ENCODE measurements at places on chromosomes 2 and 18. TPM values are rescaled to one million over a fixed set of nuclear protein-coding genes. Genes with fewer than 3 reads are reported as not detected.

- DNase-seq: no peak
Measured at GRCh38 chr2:82165377-82165776, 1860.8 kb upstream of the LRRTM1 start.

DNA sequence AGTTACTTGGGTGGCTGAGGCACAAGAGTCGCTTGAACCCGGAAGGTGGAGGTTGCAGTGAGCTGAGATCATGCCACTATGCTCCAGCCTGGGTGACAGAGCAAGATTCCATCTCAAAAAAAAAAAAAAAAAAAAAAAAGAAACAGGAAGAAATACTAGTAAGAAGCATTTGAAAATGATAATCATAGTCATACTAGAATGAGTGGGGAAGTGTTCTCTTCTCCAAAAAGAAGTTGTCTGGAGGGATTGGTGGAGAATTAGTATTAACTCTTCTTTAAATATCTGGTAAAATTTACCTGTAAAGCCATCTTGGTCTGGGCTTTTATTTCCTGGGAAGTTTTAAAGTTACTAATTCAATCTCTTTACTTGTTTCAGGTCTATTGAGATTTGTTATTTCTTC is 131.8 kb downstream of the FAM210A start:
- DNase-seq: no peak

The NOSTRIN gene
- total RNA-seq: 16.9 TPM

DNA sequence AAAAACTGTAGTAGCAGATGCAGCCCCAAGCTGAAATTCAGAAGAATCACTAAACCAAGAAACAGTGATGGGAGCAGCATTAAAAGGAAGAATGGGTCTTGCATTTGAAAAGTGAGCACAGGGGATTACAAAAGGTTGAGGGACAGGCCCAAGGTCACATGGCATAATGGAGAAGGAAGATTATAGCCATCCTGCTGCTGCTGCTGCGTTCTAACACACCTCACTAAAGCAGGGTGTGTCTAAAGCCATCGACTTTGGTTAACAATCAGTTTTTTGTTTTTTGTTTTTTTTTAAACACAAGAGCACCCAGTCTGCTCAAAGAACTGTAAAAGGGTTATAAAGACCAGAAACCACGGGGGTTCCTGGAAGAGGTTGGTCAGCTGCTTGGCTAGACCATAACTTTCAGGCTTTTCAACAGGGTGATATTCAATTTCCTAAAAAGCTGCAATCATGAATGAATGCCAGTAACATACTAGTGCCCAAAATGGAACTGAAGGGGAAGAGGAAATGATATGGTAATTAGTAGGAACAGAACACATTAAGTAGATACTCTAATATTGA is 102.6 kb downstream of the MYO5B start:
- DNase-seq: no peak

The SEH1L gene
- total RNA-seq: 19.7 TPM

DNA sequence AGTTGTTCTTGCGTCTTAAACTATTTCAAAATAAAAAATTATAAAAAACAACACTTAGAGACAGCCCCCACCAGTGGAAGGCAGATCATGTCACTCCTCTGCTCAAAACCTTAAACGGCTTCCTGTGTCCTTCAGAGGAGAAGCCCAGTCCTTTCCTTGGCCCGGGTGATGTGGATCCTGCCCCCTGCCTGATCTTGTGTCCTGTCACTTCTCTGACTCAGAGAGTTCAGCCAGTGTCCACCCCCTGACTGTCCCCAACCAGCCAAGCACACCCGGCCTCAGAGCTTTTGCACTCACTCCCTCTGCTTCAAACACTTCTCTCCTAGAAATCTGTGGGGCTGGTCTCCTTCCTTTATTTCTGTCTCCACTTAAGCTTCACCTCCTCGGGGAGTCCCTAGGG is 35.4 kb downstream of the TOGARAM2 start:
- no peak for DNase-seq

The IL1R1 gene
- 26.6 TPM for total RNA-seq

The PSMA8 gene
- total RNA-seq: 0.14 TPM

GRCh38 chr18:13617826-13618515 is 108.4 kb downstream of the FAM210A start:
- DNase-seq: no peak

- DNase-seq: no peak
Measured at GRCh38 chr2:12957251-12957650, 240.5 kb downstream of the TRIB2 start.

The FAM124B gene
- 1.9 TPM for total RNA-seq

The DIS3L2 gene
- 16.9 TPM for total RNA-seq

DNA sequence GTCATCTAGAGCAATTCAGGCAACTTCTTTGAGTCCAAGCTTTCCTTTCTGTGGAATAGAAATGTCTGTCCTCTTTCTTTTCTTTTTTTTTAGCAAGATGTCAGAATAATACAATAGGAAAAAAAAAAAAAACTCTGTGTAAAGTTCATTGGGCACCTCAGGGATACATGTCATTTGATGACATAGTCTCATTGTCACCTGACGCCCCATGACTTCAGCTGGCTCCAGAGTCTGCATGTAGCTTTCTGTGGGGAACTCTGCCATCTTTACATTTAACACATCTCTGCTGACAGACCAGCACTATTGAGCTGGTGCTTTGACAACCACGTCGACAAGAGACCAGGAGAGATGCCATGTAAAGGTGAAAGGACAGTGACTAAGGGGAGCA is 172.5 kb upstream of the KLF7 start:
- no peak for DNase-seq

DNA sequence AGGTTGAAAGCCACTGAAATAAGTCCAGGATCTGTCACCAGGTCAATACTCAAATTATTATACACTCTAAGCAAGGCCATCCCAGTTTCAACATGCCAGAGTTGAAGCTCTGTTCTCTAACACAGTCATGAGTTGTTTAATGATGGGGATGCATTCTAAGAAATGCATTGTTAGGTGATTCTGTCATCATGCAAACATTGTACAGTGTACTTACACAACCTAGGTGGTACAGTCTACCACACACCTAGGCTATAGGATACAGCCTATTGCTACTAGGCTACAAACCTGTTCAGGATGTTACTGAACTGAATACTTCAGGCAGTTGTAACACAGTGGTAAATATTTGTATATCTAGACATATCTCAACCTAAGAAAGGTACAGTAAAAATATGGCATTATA is 162.2 kb downstream of the BAZ2B start:
- DNase-seq: no peak

The UGT1A3 gene
- total RNA-seq: not detected

The SCTR gene
- 0.41 TPM for total RNA-seq

The CAMKMT gene
- 4.6 TPM for total RNA-seq

GRCh38 chr2:229783108-229783721 is 68.9 kb upstream of the DNER start:
- DNase-seq: no peak

GRCh38 chr2:869894-870293 is 80.8 kb upstream of the SNTG2 start:
- DNase-seq: no peak

The UGT1A10 gene
- not detected for total RNA-seq

DNA sequence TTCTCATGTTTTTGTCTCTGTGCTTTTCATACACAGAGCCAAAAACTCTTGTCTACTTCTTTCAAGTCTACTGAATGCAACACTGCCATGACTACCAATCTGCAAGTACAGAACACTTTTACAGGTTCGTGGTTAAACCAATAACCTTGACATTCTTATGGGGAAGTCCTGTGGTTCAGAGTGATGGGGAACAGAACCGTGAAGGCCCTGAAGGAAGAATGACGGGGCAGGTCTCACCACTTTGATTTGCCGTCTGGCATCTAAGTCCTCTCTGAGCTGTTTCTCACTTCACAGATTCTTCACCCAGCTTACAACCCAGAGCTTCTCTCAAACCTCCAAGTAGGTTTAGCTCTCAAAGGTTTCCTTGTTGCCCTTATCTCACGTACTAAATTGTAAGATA is 117.5 kb upstream of the SNTG2 start:
- DNase-seq: no peak

The CYP27A1 gene
- total RNA-seq: 12.5 TPM

DNA sequence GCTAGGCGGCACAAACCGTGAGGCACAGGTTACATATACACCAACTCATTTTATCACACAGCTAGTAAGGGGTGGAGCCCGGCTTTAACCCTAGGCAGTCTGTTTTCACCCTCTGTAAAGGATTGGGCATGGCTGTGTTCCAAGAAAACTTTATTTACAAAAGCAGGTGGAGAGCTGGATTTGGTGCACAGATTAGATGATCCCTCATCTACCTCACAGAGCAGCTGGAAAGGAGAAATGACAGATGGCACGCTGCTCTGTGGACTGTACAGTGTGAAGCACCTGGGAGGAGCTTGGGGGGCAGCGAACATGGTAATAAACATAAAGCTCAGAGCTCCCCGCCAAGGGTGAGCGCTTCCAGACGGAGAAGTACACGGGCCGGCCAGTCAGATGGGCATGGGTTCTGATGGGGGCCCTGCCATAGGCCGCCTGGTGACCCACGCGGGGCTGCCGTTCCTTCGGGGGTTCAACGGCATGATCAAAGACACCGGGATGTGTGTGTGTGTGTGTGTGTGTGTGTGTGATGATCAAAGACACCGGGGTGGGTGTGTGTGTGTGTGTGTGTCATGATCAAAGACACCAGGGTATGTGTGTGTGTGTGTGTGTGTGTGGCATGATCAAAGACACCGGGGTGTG is 862 bp upstream of the TMEM177 start:
- no peak for DNase-seq

The SCYGR4 gene
- total RNA-seq: not detected

The ATP6V1C2 gene
- total RNA-seq: 1.9 TPM

DNA sequence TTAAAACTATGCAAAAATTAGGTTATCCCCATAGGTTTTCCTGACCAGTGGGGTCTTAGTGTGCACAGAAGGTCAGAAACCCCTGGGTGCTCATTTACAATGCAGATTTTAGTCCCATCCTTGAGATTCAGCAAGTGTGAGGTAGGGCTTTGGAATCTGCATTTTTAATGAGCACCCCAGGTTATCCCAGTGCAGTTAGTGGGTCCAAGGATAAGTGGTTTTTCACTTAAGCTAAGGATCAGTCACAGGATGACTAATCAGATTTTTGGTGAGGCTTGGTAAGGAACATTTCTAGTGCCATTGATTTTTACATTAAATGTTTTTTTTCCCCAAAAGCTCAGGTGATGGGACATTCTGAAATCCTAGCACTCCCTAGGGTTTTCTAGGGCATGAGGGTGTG is 50.7 kb upstream of the MGAT5 start:
- DNase-seq: no peak

The EMX1 gene
- total RNA-seq: not detected

The GPR155 gene
- total RNA-seq: 14.0 TPM

- no peak for DNase-seq
Measured at GRCh38 chr18:35127201-35127600, 86.0 kb downstream of the MAPRE2 start.

The PMS1 gene
- 15.1 TPM for total RNA-seq

- DNase-seq: no peak
Measured at GRCh38 chr2:83536556-83536955, 922.5 kb downstream of the SUCLG1 start.

The XRCC5 gene
- total RNA-seq: 113 TPM

All from Right ventricle myocardium inferior (tissue), 1 donor.